SK-MEL-5 (cell line): ENCODE measurements at places on chromosomes 5 and 9. TPM values are rescaled to one million over a fixed set of nuclear protein-coding genes. Genes with fewer than 3 reads are reported as not detected.

The DNAI1 gene
- total RNA-seq: 0.45 and 0.77 TPM in 2 replicates

The SLC24A2 gene
- total RNA-seq: 0.03 TPM in 1 of 2 replicates, not detected in the other

The EPB41L4B gene
- 0.55 and 0.85 TPM in 2 replicates for total RNA-seq

The LCN15 gene
- 0.05 and 0.21 TPM in 2 replicates for total RNA-seq

The STK32A gene
- total RNA-seq: 37.9 and 41.2 TPM in 2 replicates

The VCAN gene
- 90.3 and 109 TPM in 2 replicates for total RNA-seq

The DMRTA1 gene
- total RNA-seq: not detected in 2 replicates

The PHF24 gene
- 0.71 and 1.3 TPM in 2 replicates for total RNA-seq

The SLC46A2 gene
- not detected in 2 replicates for total RNA-seq

The ADCY2 gene
- 28.0 and 31.4 TPM in 2 replicates for total RNA-seq

The SPATA31C1 gene
- not detected in 2 replicates for total RNA-seq

The TTF1 gene
- 13.9 and 16.7 TPM in 2 replicates for total RNA-seq

The IL13 gene
- not detected in 2 replicates for total RNA-seq

The MEGF10 gene
- 11.4 and 16.4 TPM in 2 replicates for total RNA-seq

The GGTA1 gene
- total RNA-seq: not detected in 2 replicates

The FBP2 gene
- not detected in 2 replicates for total RNA-seq

The UGT3A2 gene
- total RNA-seq: 1.9 and 3.9 TPM in 2 replicates

The PTGDS gene
- total RNA-seq: not detected in 2 replicates

The MPDZ gene
- 28.4 and 29.4 TPM in 2 replicates for total RNA-seq

The INSL6 gene
- not detected in 2 replicates for total RNA-seq

The NFIL3 gene
- 10.1 and 11.3 TPM in 2 replicates for total RNA-seq

The ACTBL2 gene
- total RNA-seq: 0.11 and 0.13 TPM in 2 replicates

The SPINK13 gene
- total RNA-seq: 0.50 TPM in 1 of 2 replicates, not detected in the other

The CD72 gene
- total RNA-seq: 0.43 and 0.63 TPM in 2 replicates

The CDC20B gene
- 0.21 and 0.35 TPM in 2 replicates for total RNA-seq

The RNF183 gene
- total RNA-seq: not detected in 2 replicates

The NAA35 gene
- total RNA-seq: 27.3 and 29.2 TPM in 2 replicates

The SH3RF2 gene
- 0.51 and 0.77 TPM in 2 replicates for total RNA-seq

The LEAP2 gene
- 1.1 and 1.9 TPM in 2 replicates for total RNA-seq

The SLC6A7 gene
- total RNA-seq: not detected in 2 replicates

The PCA3 gene
- total RNA-seq: 0.13 and 0.21 TPM in 2 replicates

The NSD1 gene
- 21.9 and 23.5 TPM in 2 replicates for total RNA-seq

The GDNF gene
- 1.1 TPM in 2 replicates for total RNA-seq

The BNC2 gene
- 23.5 and 24.2 TPM in 2 replicates for total RNA-seq

The FAM78A gene
- total RNA-seq: 2.0 and 2.1 TPM in 2 replicates

The STING1 gene
- total RNA-seq: 0.29 and 1.0 TPM in 2 replicates

The LHFPL2 gene
- total RNA-seq: 57.2 and 58.0 TPM in 2 replicates

The ARSI gene
- total RNA-seq: not detected in 2 replicates

The NREP gene
- 11.2 and 17.1 TPM in 2 replicates for total RNA-seq

The PKD2L2 gene
- total RNA-seq: 0.11 TPM in 2 replicates

The PHAX gene
- total RNA-seq: 46.7 and 63.2 TPM in 2 replicates

The AGXT2 gene
- not detected in 2 replicates for total RNA-seq

The CER1 gene
- total RNA-seq: not detected in 2 replicates

The GARNL3 gene
- 5.3 and 6.4 TPM in 2 replicates for total RNA-seq

The ADGRD2 gene
- total RNA-seq: not detected in 2 replicates

The PDE6A gene
- 0.08 and 0.26 TPM in 2 replicates for total RNA-seq

The CDH9 gene
- total RNA-seq: not detected in 2 replicates

The ST8SIA4 gene
- total RNA-seq: 2.0 and 2.1 TPM in 2 replicates

The GCNT1 gene
- total RNA-seq: 0.24 TPM in 2 replicates

The TLX3 gene
- total RNA-seq: not detected in 2 replicates

The CDKN2B-AS1 gene
- not detected in 2 replicates for total RNA-seq

The PCDHGA10 gene
- 0.18 and 0.21 TPM in 2 replicates for total RNA-seq

The SLC6A18 gene
- total RNA-seq: not detected in 2 replicates
